Caco-2 (cell line): ENCODE measurements at places on chromosomes 1 and 21. TPM values are rescaled to one million over a fixed set of nuclear protein-coding genes. Genes with fewer than 3 reads are reported as not detected.
A peak's percentile ranks its signal among the peaks of the same experiment; 100 is the strongest.

LYSMD1 gene
- total RNA-seq, result 4.0 and 5.0 TPM in 2 replicates

RPE65 gene
- not detected in 2 replicates for total RNA-seq

WDR64 gene
- total RNA-seq, result not detected in 2 replicates

UBXN10 gene
- 0.05 and 0.07 TPM in 2 replicates for total RNA-seq

SSX2IP gene
- 12.7 and 15.3 TPM in 2 replicates for total RNA-seq

OPRD1 gene
- 0.07 and 0.12 TPM in 2 replicates for total RNA-seq

DNA sequence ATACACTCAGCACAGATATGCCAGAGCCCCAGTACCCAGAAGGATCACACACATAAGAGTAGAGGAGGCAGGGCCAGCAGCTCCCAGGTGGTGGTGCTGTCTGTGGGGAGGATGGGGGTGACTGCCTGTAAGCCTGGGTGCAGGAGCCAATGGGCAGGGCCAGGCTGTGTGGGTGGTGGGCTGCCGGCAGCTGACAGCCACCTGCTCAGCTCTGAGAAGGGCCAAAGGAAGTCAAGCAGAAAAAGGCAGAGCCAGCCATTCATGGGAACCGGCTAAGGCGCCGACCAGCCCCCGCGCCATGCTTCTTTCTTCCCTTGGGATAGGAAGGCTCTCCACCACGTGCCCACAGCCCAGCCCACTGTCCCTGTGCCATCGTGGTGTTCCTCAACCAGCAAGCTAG, 14.1 kb downstream of the PIK3C2B start:
- no peak for DNase-seq

GRCh38 chr1:170634293-170634692, 29.6 kb upstream of the PRRX1 start:
- DNase-seq, result no peak

- no peak for DNase-seq
Observed at GRCh38 chr1:63323865-63324778, 1.8 kb downstream of the FOXD3 start.

DNA sequence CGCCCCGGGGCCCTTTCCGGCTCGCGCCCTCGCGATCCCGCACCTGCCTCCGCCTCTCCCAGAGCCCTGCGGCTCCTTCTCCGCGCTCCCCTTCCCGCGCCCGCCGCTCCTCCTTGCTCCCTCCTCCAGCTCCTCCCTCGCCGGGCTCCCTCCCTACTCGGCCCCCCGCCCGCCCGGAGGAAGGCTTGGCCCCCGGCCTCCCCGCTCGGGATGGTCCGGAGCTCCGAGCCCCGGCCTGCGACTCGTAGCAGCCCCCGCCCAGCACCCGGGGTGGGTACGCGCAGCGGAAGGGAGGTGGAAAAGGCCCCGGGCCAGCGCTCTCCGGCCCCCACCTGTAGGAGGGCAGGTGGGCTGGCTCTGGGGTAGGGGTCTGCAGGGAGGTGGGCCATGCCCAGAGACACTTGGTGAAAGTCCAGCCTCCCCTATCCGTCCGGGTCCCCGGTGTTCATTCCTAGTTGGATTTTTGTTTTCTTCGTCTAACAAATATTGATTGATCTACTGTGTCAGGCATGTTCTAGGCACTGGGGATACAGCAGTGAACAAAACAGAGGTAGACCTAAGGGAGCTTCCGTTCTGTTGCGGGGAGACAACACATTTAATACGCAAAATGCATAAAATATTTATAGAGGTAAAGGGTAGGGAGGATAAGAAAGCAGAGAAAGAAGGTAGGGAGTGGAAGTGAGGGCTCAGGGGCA, at the start of gene HTR1D:
HTR1D (minus strand) TSS at position 82 of the 695 bp plus-strand sequence. CDS start 23,283 bp downstream, outside the sequence.
- no peak for DNase-seq

- DNase-seq, result no peak
Observed at GRCh38 chr21:41631564-41632461, 123.9 kb upstream of the TMPRSS2 start.

DNA sequence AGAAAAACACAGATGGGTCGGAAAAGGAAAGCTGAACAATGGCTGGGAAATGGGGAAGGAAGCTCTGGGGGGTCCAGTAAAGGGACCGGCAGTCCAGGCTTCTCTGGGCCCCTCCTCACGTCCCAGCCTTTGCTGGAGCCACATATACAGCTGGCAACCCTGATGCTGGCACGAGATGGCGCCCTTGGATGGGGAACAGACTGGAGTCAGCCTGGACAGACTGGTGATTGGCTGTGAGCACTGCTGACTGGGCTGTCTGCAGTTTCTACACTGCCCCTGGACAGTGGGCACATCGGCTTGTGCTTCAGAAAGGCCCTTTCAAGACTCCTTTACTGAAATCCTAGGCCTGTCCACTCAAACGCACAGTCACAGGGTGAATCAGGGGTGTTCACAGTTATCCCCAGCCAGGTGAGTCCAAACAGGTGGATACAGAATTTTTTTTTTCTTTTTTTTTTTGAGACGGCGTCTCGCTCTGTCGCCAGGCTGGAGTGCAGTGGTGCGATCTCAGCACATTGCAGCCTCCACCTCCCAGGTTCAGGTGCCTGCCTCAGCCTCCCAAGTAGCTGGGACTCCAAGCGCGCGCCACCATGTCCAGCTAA, 31.1 kb upstream of the ZBTB40 start:
- peak; percentile 86 for DNase-seq

- DNase-seq, result no peak
Observed at GRCh38 chr1:153210206-153210605, 7.0 kb downstream of the LELP1 start.

DNA sequence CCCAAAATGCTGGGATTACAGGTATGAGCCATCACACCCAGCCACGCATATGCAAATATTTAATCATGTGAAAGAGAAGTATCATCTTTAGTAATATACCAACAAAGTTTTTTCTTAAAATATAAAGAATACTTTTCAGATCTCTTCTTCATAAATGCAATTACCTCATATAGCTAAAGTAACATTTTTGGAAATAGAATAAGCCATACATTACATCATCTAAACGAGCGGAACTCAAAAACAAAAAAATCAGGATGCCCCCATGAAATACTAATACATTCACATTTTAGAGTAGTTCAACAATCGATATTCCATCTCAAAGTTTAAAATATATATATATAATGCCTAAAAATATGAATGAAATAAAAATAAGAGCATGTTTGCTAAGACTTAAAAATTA, 4.7 kb downstream of the NDC1 start:
- DNase-seq, result no peak

- DNase-seq, result no peak
Observed at GRCh38 chr1:193681422-193681821, 495.0 kb upstream of the B3GALT2 start.

DNA sequence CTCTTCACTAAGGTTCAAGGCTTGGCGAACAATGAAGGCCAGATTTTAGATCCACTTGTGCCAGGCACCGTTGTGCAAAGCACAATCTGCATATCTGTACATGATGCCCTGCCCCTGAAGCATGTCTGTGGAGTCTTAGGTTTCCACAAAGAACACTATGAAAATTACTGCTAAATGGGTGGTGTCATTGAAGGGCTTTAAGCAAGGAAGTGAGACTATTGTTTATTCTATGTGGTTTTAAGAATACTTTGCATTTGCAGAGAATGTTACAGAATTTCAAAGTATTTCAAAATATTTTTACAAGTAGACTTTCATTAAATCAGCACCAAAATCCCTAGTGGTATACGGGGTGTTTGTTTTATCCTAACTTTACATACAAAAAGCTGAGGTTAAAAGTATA, 8.8 kb downstream of the TSEN15 start:
- no peak for DNase-seq

GRCh38 chr1:61812916-61813315, 70.6 kb downstream of the PATJ start:
- DNase-seq, result no peak

DNA sequence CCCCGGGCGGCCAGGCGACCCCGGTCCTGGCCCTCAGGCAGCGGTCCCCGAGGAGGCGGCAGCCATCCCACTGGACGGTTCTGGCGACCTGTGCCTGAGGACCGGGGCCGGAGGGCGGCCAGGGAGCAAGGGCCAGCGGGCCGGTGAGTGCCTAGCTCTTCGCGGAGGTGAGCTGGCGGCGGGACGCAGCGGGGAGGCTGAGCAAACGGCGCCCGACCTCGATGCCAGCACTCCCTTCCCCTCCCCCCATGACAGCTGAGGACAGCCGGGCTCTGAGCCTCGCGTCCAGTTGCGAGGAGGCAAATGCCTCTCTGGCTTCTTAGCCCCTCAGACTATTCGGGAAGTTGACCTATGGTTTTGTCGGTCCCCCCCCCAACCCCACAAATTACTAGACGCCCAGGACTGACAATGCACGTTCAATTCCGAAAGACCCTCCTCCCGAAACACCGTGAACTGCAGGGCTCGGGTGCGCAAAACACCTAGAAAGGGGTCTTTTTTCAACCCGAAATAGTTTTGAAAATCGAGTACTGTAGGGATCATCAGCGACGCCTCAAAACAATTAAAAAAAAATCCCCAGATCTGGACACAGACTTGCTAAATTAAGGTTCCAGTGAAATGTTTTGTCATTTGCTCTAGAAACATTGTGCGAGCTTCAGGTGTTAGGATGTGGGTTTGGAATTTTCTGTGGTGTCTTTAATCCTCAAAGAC, 8.3 kb downstream of the CDKN2C start:
- peak; percentile 44 for DNase-seq

DNA sequence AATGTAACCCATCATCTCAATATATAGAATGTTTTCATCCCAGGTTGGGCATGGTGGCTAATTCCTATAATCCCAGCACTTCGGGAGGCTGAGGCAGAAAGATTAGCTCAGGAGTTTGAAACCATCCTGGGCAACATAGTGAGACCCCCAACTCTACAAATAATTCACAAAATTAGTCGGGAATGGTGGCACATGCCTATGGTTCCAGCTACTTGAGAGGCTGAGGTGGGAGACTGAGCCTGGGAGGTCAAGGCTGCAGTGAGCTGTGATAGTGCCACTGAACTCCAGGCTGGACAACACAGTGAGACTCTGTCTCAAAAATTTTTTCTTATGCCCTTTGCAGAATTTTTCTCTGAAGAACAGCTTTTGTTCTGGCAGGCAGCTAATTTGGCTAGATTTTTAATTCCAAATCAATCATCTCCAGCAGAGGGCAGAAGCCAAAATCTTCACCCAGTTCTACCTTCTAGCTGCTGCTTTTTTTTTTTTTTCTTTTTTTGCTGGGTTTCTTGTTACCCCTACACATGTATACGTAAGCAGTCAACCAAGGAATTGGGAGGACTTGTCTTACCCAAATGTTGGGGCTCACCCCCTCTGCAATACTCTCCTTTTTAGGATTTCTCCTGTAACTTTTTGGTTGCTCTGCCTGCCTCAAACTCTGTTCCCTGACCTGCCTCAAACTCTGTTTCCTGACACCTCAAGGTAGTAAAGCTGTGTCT, 2.7 kb upstream of the RAD54L start:
- DNase-seq, result no peak

- no peak for DNase-seq
Observed at GRCh38 chr1:170471398-170472053, 60.4 kb upstream of the GORAB start.
